ENCODE measurements at places on chromosomes 6 and 20.

DNA sequence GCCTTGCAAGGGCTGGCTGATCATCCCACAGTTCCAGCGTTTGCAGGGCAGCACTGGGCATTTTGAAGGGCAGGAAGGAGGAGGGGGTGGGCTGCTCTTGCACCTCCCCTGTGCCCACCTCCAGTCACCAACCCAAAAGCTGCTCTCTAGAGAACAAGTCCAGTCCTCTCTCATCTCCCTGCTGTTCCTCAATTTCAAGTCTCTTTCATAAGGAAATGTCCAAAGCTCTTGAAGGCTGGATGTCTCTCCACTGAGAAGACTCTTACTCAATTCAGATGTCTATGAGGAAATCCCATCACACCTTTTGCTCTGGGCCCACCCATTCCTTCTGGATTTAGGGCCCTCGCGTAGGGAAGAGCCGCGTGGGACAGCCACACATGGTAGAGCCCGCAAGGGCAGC is 31.7 kb downstream of the WRNIP1 start:
- no peak for DNase-seq

DNA sequence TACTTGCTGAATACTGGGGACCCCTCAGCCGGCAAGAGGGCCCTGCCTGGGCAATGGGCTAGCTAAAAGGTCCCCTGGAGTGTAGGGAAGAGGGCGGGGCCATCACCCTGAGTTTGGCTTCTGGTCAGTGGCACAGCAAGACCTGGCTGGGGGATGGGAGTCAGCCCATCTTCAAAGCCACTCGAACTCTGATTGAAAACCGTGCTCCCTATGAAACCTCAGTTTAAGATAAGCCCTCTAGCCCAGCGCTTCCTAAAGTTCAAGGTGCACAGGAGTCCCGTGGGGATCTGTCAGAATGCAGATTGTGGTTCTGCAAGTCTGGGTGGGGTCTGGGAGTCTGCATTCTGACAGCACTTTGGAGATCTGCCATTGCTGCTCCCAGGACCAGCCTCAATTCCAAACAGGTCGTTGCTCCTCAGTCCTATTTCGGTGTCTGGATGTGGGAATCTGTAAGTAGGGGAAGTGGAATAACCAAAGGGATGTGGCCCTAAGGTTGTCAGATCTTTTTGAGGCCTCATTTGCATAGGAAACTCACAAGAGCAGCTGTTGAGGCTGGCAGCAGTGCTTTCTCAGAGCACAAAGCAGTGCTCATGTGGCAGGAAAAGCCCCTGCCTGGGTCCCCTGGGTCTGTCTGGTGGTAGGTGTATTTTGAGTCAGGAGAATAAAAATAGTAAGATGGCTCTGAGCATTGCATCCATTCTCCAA is 85.3 kb upstream of the SCP2D1 start:
- no peak for DNase-seq

GRCh38 chr6:144392536-144392935 is 107.4 kb downstream of the UTRN start:
- DNase-seq, result no peak

GRCh38 chr6:91330896-91331295 is 744.0 kb upstream of the MAP3K7 start:
- DNase-seq, result no peak

GRCh38 chr20:7378864-7379605 is 561.2 kb downstream of the HAO1 start:
- no peak for DNase-seq

GRCh38 chr6:35304299-35304698 is 6.7 kb downstream of the DEF6 start:
- DNase-seq, result no peak

DNA sequence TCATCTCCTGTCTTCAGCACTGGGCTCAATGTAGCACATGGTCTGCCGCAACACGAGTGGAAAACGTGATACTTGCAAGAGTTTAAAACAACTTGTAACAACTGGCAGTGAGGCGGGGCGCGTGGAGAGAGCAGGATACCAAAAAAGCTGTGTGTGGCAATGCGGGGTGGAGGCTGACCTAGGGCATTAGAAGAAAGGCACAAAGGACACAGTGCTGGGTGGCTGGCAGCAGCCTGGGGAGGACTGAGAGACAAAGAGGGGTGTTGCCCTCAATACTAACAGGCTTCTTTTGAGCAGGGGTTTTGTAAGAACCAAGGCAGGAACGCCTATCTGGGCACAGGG is 1.5 kb upstream of the GFOD1 start:
- no peak for DNase-seq

DNA sequence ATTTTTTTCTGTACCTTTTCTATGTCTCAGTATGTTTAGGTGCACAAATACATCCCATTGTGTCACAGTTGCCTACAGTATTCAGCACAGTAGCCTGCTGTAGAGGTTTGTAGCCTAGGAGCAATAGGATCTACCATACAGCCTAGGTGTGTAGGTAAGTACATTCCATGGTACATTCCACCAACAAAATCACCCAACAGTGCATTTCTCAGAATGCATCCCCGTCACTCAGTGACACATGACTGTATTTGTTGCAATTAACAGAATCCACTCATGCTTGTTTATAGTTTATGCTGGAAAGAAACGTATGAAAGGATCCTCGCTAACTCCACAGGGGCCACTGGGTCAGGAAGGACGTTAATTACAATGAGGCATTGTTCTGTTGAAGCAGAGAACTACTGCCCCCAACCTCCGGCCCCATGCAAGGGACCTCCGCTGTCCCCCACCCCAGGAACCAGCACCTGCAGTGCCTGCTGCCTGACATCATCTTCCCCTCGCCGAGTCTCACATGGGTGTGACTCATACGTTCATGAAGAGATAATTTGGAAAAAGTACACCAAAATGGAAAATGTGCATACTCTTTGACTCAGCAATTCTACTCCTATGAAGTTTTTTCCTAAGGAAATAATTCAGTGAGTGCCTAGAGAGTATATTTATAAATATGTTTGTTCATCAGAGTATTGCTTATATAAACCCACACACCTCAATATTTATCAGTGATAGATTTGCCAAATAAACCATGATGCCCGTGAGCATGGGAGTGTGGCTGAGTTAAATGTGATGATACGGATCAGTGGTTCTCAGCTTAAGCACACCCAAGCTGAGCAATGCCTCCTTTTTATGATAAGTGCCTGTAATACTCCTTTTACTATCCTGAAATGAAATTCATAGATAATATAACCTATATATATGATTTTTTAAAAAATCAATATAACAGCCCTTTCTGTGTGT is 156.4 kb upstream of the ECI2 start:
- DNase-seq, result no peak

DNA sequence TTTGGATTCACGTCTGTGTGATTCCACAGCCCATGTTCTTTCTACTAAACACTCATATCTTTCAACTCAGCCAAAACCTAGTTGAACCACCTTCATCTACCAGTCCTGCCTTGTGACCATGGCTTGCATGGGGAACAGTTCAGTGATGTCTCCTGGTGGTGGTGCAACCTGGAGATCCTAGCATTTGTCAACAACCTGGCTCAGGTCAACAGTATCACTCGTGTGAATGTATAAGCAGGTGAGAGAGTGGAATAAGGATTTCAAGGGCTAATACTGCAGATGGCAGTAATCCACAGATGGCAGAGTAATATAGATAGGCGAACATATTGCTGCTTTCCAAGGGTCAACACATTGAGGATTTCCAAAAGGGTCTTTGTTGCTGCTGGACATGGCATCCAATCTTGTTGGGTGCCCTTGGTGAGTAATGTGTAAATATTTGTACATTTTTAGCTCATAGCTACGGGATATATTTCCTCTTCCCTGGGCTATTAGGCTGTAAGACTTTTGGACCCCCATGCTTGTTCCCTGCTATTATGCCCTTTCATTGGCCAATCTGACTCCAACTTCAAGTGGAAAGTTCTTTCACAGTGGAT is 13.4 kb downstream of the PBOV1 start:
- DNase-seq, result no peak

DNA sequence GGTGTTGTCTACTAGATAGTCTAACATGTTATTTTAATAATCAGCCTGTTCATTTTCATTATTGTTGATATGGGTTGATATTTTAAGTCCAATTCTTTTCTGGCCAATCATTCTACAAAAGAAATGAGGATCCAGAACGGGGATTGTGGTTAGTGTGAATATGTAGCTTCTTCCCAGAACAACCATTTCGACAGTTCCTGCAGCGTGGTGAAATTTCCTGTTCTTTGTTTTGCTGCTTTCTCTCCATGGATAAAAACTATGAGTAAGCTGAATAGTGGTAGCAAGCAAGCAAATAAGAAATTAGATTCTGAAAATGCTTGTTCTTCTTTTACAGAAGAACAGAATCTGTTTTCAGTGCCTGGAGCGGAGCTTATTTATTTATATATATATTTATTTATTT is 65.5 kb upstream of the F13A1 start:
- DNase-seq, result no peak

- DNase-seq, result no peak
These were observed 1.1 kb upstream of the FAXC start for GRCh38 chr6:99350573-99350972.

- DNase-seq, result no peak
These were observed 44.7 kb upstream of the CCN2 start for GRCh38 chr6:131995917-131996316.

DNA sequence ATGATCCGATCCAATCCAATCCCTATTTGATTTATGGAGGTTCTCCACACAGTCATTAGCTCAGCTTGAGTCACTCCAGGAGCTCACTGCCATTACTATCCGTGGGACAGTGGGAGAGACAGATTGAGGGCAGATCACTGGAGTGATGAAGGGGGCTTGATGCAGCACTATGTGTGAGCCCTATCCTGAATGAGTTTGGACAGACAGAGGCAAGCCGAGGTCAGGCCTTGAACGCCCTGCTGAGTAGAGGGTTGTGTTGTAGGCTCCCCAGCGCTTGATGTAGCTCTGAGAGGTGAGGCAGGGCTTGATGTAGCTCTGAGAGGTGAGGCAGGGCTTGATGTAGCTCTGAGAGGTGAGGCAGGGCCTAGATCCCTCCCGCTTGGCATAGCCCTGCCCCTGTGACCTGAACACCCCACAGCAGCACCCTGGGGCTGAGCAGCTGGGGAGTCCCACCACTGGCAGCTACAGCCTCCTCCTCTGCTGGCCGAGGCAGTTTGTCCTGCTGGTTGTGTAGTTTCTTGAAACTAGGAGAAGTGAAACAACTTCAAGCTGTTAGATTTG is 58.7 kb downstream of the ZFAND3 start:
- no peak for DNase-seq

GRCh38 chr6:84605298-84605697 is 159.1 kb downstream of the TBX18 start:
- no peak for DNase-seq

- DNase-seq, result no peak
These were observed 206.0 kb upstream of the SHLD1 start for GRCh38 chr20:5544175-5544574.

DNA sequence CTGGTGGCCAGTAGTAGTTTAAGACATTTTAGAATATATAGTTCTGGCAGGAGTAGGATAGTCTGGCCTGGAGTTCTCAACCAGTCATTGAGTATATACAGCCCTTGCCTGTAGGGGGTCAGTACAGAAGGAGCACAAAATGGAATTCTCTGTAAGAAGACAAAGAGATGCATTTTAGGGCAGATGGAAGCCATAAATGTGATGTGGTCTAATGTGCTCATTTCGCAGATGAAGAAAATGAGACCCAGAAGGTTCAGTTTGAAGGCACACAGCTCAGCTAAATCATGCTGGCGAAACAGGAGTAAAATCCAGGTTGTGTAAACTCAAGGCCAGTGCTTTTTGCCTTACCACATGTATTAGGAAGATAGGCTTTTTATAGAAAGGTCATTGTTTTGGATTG is 29.6 kb downstream of the QKI start:
- no peak for DNase-seq

All from stimulated activated CD8-positive, alpha-beta memory T cell treated with anti-CD3 and anti-CD28 coated beads, Interleukin-15, amount 100 ng/mL, for 48 hours (primary cell).